Transverse colon (tissue), 4 donors: ENCODE measurements at places on chromosomes 16 and 17. TPM values are rescaled to one million over a fixed set of nuclear protein-coding genes. Genes with fewer than 3 reads are reported as not detected.

The KREMEN2 gene
- total RNA-seq, result 1.1 TPM

DNA sequence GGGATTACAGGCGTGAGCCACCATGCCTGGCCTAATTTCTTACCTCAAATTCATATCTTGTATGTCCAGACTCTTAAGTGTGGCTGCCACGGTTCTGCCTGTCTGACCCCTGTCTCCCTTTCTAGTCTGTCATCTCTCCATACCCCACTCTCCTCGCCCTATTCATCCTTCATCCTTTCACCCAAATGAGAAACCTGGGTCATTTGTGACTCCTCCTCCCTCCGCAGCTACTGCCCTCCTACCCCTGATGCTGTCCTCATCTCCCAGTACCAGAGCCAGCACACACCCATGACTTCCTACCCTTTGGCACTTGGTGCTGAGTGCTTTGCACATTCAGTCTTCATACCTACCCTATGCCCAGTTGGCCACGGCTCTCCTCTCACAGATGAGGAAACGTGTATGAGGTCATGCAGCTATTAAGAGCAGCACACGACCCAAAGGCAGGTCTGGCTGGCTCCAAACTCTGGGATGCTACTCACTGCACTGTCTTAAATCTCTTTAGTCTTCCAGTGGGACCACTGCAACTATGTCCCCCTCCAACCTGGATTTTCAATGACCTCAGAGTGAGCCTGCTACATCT lies 1.6 kb downstream of the SPATA32 start:
- no peak for DNase-seq

The ITGB3 gene
- 7.9 TPM for total RNA-seq

- no peak for DNase-seq
Measured at GRCh38 chr17:57459286-57459915, 203.1 kb downstream of the MSI2 start.

The PLA2G10 gene
- 43.8 TPM for total RNA-seq

The VPS25 gene
- total RNA-seq, result 111 TPM

DNA sequence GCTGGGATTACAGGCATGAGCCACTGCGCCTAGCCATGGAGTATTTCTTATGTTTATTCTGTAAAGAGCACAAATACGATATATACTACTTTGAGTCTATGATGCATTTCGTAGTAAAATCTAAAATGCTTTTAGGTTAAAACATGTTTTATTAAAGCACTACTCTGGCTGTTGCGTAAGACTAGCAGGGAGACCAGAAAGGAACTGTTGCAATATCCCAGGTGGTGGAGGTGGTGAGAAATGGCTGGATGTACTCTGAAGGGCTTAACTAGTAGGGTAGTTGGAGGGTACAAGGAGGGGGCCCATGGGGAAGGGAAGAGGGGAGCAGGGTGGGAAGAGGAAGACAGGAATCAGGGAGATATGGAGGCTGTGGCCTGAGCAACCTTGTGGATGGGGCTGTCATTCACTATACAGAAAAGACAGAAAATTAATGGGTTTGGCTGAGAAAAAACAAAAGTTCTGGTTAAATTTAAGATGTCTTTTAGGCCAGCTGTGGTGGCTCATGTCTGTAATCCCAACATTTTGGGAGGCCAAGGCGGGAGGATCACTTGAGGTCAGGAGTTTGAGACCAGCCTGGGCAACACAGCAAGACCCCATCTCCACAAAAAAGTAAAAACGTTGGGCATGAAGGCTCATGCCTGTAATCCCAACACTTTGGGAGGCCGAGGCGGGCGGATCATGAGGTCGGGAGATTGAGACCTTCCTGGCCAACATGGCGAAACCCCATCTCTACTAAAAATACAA lies 35.8 kb downstream of the ST3GAL2 start:
- no peak for DNase-seq
